A172 (cell line): ENCODE measurements at places on chromosomes 3 and 15.

DNA sequence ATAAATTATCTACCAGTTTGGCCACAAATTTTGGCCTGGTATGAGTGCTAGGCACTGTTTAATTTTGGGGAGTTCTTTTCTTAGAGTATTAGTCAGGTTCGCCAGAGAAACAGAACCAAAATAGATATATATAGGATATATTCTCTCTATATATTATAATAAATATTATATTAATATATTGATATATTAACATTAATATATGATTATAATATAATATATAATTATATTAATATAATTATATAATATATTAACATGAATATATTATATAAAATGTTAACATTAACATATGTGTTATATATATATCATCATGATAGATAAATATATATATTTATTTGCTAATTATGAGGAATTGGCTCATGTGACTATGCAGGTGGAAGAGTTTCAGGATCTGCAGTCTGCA lies 137.8 kb upstream of the CHRNA7 start:
- no peak for DNase-seq

DNA sequence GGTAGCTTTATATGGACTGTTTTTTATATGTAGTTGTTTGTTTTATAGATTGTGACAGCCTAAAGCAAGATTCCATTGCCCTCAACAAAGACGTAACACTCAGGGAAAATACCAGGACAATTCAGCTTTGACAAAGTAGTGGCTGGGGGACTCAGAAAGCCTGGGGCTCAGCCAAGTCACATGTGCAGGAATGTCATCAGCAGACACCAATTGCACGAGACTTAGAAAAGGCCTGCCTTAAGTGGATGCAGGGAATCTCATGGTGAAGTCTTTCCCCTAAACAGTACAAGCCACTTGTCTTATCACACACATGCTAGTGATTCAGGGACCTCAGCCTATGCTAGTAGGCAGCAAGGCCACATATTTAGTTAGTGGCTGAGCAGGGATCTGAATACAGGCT lies 381.8 kb upstream of the THBS1 start:
- no peak for DNase-seq

DNA sequence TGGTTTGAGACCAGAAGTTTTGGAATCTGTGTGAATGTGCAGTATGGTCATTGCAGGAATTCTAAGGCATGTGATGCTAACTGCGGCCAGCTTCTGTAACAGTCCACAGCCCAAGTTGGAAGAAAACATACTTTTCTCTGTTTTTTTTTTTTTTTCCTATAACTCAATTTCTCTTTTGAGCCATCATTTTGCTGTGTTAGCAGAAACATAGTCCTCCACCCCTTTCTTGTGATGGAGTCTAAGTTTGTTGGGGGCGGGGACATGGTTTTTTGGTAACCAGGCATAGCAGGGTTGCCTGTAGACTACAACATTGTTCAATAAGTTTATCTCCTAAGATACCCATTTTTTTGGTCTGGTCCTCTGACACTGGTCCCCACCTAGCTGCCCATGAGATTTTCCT lies 223.2 kb upstream of the ONECUT1 start:
- DNase-seq = no peak

- no peak for DNase-seq
Observed at GRCh38 chr3:15681668-15682067, 80.1 kb downstream of the BTD start.

- no peak for DNase-seq
Observed at GRCh38 chr3:119140466-119140865, 5.5 kb upstream of the TEX55 start.

- DNase-seq = no peak
Observed at GRCh38 chr3:169641167-169641566, 22.3 kb downstream of the MECOM start.
